ENCODE measurements at places on chromosomes 7 and 10.
A peak's percentile ranks its signal among the peaks of the same experiment; 100 is the strongest.

GRCh38 chr7:69213878-69214277 is 384.4 kb upstream of the AUTS2 start:
- DNase-seq = no peak

DNA sequence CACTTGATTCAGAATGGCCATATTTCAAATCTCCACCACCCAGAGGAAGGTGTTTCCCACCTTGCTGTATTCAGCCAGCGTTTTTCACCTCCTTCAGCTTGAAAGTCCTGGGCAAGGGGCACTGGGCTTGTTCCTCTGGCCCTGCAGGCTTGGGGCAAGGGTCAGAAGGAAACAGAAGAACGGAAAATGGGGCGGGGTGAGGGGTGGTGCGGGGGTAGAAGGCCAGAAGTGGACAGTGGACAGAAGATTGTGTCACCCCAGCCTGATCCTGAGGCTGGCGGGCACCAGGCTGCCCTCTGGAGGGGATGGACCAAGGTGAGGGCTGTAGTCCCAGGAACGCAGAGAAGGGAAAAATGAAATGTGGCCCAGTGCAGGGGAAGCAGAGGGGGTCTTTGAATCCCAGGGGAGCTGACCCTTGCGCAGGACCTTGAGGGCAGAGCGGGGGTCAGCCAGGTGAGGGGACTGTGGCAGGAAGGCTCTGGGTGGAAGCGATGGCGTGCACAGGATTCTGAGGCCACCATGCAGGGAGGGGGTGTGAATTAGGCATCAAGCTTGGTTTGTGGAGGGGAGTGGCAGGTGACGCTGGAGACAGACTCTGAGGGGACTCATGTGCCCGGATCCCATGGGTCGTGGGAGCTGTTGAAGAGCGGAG is 23.0 kb downstream of the TMEM120A start:
- DNase-seq = no peak

- no peak for DNase-seq
Measured at GRCh38 chr7:17535776-17536175, 237.3 kb downstream of the AHR start.

GRCh38 chr7:100689230-100690135 is 4.6 kb downstream of the GIGYF1 start:
- no peak for DNase-seq

DNA sequence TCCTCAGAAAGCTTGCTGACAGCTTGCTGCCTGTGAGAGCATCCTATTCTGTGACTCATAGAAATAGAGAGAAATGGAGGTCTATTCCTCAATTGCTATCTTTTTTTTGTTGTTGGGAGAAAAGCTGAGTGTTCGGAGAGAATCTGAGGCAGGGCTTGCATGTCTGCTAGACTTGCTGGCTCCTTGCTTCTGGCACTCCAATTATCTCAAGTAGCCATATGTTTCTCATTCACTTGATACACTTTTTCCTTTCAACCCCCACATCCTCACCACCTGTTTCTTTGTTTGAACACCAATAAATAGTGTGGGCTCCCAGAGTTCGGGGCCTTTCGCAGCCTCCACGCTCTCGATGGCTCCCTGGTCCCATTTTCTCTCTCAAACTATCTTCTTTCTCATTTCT is 172.2 kb downstream of the SH2D4B start:
- no peak for DNase-seq

DNA sequence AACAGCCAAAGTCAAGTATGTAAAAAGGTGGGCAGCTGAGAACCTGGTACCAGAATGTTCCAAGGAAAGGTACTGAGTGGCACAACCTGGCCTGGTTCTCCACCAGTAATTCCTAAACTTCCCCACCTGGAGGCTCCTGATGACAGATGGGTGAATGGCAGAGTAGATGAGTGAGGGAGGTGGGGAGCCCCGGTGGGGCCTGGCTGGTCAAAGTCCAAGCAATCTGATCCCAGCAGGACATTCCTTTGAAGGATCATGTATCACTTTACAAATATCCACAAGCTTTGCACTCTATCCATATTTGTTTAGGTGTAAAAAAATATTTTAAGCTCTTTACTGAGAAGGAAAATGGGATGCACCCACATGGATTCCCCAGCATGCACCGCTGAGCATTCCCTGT is 250.2 kb downstream of the DPP6 start:
- no peak for DNase-seq

DNA sequence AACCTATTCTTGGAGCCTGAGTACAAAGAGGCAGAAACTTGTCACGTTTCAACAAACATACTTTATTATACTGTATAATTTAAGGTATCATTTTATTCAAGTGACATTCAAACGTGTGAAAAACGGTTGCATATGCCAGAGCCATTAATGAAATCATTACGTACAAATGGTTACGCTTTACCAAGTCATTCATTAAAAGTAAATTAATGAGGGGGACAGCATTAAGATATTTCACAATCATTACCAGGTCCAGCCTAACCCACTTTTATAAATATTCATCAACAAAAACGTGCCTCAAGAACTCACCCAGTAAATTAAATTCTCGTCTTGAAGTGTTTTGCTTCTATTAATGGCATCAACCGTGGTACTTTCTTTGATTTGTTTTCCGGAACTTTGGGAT is 253.0 kb downstream of the RPS24 start:
- no peak for DNase-seq

DNA sequence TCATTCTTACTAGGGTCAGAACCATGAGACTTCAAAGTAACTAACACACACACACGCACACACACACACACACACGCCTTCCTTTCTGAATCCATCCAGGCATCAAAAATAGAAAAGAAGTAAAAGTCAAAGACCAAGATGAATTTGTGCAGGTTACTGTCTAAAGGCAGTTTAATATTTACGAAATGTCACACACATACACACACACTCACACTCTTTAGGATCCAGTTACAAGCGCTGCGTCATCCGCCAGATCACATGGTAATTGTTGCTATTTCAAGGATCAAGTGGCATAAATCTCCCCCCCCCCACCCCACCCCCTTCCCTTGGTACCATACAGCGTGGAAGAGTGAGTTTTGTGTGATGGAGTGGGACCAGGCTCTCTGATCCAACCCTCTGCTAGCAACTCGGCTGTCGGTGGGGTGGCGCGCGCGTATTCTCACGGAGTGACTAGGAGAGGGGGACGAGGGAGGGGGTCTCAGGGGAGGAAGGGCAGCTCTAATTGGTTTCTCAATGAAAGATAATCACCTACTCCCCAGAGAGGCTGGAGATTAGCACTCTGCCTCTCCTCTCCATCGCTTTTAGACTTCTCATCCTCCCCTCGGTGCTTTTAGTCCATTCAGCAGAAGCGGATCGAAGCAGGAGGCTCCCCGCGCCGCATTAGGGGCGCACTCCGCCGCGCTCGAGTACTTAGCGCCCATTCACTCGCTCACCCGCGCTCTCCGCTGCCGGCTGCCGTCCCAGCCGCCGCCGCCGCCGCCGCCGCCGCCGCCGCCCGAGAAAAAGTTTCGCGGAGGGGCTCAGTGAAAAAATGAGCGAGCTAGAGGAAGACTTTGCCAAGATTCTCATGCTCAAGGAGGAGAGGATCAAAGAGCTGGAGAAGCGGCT is 83.5 kb upstream of the PRKG1 start:
- no peak for DNase-seq

- peak; percentile 1 for DNase-seq
Measured at GRCh38 chr10:28248092-28248491, 54.8 kb downstream of the MPP7 start.

- no peak for DNase-seq
Measured at GRCh38 chr7:22146961-22147512, 201.3 kb upstream of the CDCA7L start.

DNA sequence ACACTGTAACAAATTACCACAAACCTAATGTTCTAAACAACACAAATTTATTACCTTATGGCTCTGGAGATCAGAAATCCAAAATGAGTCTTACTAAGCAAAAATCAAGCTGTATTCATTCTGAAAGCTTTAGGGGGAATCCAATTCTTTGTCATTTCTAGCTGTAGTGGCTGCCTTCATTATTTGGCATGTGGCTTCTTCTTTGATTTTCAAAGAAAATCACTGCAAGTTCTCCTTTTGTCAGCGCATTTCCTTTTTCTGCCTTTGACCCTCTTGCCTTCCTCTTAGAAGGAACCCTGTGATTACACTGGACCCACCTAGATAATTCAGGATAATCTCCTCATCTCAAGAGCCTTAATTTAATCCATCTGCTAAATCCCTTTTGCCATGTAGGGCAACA is 36.9 kb downstream of the ZPBP start:
- DNase-seq = no peak

GRCh38 chr7:158645842-158646241 is 58.2 kb upstream of the PTPRN2 start:
- no peak for DNase-seq

DNA sequence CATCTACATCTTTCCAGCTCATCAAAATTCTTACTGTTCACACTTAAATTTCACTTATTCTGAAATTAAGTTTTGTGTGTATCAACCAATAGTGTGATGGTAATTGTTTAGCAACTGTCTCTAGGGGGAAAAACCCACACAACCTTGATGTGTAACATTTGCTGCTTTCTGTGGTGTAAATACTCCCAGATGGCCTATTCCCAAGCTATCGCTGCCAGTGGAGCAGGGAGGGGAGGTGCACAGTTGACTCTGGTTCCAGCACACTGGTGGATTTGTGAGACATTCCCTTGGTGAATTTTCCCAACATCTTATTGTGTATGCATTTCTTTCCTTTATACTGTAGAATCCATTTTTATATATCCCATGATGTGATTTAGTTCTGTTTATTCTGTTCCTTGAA is 275.9 kb upstream of the SHH start:
- no peak for DNase-seq

DNA sequence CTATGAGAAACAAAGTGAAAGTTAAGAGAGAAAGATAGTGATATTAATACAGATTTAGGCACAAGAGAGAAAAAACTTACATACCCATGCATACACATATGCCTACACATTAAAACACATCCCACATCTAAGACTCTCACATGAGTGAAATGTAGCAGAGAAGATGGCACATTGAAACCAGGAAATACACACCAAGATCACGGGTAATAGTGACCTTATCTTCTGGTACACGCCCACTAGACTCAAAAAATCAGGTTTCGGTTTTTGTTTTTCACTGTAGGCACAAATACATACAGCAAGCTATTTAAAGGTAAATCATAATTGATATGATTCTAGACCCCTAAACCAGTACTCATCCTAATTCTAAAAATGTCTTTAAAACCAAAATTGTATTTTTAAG is 225.2 kb upstream of the TAC1 start:
- DNase-seq = no peak

GRCh38 chr7:151999424-152000090 is 25.9 kb upstream of the GALNT11 start:
- no peak for DNase-seq

DNA sequence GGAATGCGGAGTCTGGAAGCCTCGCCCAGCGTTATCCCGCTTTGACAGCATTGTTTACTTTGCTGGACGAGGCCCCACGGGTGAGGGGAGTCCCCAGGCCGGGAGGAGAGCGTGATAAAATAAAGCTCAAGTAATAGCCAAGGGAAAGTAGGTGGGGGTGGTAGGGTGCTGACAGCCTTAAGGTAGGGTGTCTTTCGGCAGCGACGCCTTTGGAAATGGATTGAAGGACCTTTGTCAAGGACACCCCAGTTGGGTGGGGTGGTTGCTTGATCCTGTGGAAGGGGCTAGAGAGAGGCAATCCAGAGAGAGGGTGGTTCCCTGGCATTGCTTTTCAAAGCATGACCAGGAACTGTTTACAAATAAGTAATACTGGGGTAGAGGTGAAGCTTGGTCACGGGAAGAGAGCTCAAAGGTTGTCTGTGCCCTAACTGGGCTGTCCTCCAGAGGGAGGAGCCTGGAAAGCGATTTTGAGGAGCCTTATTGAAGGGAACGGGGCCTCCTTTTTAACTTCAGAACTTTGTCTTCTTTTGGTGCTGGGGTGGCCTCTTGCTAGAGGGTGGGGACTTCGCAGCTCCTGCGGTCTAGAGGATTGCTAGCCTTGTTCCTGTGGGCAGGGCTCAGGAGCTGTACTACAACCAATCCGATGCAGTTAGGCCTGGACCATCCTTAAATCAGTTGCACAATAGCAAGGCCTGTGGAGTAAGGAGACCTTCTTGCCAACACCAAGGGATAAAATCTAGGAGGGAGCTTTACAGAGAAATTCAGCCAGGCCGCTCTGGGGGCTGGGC is 1.3 kb downstream of the EIF4EBP2 start:
- DNase-seq = no peak

DNA sequence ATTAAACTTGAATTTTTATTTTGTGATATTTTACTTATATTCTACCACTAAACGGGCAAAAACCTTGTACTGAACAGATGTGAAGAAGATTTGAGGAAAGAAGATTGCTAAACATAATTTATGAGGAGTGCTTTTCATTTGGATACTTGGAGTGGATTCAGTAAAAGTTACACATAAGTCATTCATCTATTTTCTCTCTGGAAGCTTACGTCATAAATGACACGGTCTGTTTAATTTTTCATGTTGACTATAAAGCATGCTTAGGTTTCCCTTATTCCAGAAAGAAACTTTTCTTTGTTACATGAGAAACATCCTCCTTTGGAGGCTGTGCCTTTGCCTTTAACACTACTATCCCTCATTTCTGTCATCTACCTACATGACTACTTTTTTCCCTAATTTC is 53.9 kb downstream of the TFEC start:
- no peak for DNase-seq

GRCh38 chr7:50589364-50589763 is 24.2 kb upstream of the DDC start:
- no peak for DNase-seq

- no peak for DNase-seq
Measured at GRCh38 chr7:119594956-119595355, 678.0 kb upstream of the KCND2 start.

DNA sequence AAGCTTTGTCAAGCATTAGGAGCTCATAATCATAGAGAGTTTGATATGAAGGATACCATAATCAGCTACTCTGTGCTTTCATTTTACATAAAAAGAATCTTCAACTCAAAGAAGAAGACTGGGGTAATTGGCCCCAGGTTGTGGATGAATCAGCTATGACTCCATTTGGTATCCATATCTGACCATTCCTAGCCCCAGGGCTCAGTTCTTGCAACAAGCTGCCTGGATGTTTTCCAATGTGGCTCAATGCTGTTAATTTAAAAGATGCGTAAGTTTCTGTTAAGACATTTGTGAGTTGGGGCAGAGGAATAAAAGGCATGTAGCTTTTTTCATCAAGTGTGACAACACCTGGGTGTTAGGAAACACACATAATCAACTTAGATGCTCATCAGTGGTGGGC is 951.1 kb downstream of the NRG3 start:
- no peak for DNase-seq

DNA sequence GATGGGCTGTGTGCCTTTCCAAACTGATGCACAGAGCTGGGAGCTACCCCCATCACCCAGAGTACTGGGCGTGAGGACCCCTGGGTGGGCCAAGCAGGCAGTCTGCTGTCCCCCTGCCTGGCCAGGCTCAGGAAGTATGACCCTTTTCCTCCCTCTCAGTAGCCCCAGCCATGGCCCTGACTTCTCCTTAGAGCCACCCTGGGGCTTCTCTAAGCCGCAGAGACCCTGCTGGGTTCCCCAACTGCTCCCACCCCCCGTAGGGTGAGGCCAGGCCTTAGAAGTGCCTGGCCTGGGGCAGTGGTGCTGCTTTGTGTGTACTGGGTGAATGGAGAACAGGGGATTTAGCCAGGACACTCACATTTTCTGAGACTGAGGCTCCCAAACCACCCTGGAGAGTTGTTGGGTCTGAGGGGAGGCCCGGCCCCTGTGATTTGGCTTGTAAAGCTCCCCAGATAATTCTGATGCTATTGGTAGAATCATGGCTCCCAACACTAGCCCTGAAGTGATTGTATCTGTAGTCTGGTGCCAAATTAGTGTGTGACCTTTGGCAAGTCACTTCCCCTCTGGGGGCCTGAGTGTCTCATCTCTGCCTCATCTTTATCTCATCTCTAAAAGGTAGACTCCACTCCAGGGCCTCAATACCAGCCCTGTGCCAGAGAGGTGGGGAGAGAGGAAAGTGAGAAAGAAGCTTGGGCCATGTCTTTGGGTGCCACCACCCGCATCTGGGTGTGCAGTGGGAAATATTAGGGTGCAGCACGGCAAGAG is 99.7 kb upstream of the PPIF start:
- DNase-seq = no peak

Measured in CMK (cell line).